ENCODE measurements at places on chromosomes 2 and 18. TPM values are rescaled to one million over a fixed set of nuclear protein-coding genes. Genes with fewer than 3 reads are reported as not detected.
A peak's percentile ranks its signal among the peaks of the same experiment; 100 is the strongest.

- no peaks in the 10 kb centered on the region for H3K4me1 ChIP-seq
- H3K4me3 ChIP-seq: no peak overlapping the region
- H3K27me3 ChIP-seq: no peaks in the 10 kb centered on the region
- H3K27ac ChIP-seq: no peak overlapping the region
These were observed 28.8 kb upstream of the TMEM37 start for GRCh38 chr2:119402645-119403560.

Gene TP53I3
- 42.1 TPM for total RNA-seq

GRCh38 chr2:150729495-150729955 lies 242.1 kb upstream of the RND3 start:
- H3K27ac ChIP-seq: no peak overlapping the region
- DNase-seq: no peak
- no peak overlapping the region for H3K4me3 ChIP-seq
- H3K27me3 ChIP-seq: no peaks in the 10 kb centered on the region

Gene TMEM163
- 0.04 TPM for total RNA-seq

GRCh38 chr18:67933271-67933670 lies 416.8 kb upstream of the DSEL start:
- H3K4me1 ChIP-seq: peaks cover 5% of the 10 kb centered on the region
- no peaks in the 10 kb centered on the region for H3K27me3 ChIP-seq
- no peaks in the 10 kb centered on the region for H3K36me3 ChIP-seq
- H3K27ac ChIP-seq: no peak overlapping the region
- no peak overlapping the region for H3K4me3 ChIP-seq

Gene TANC1
- 15.1 TPM for total RNA-seq

DNA sequence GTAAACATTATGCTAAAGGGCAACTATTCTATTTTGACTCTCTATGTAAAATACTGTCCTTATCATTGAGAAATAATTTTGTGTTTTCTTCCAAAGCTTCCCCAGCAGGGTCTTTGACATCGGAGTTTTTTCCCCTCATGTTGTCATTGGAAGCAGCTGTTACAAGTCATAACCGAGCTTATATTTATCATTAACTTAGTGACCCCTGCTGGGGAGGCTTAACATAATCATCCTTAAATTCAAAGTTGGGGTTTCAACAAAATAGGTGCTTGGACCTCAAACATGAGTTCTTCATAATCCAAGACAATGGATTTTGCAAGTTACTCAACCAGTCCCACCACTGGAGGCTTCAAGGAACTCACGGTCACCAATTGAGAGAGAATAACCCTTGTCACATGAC lies 330.9 kb downstream of the DCC start:
- DNase-seq: peak; percentile 59
- no peaks in the 10 kb centered on the region for H3K27me3 ChIP-seq
- H3K4me1 ChIP-seq: no peaks in the 10 kb centered on the region
- H3K36me3 ChIP-seq: no peaks in the 10 kb centered on the region
- H3K27ac ChIP-seq: no peak overlapping the region
- no peak overlapping the region for H3K4me3 ChIP-seq

DNA sequence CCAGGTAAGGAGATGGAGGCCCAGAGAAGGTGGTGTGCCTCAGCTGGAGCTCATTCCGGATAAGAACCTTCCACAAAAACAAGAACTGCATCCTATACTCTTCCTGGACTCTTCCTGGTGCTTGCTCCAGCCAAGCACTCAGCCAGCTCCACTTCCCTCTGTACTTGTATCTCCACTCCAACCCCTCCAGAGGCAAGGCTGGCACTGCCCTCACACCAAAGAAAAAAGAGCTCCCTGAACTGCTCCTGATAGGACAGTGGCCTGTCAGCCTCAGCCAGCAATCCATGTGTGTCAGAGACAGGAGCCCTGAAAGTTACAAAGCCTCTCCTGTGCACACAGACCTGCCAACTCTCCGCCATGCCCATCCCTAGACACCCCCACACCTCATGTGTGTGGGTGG lies 248.1 kb downstream of the CELF4 start:
- H3K27ac ChIP-seq: no peak overlapping the region
- H3K36me3 ChIP-seq: no peaks in the 10 kb centered on the region
- no peaks in the 10 kb centered on the region for H3K4me1 ChIP-seq
- DNase-seq: no peak
- no peak overlapping the region for H3K4me3 ChIP-seq

Gene CFC1
- not detected for total RNA-seq

GRCh38 chr2:226956659-226957058 lies 120.8 kb downstream of the RHBDD1 start:
- H3K27me3 ChIP-seq: no peaks in the 10 kb centered on the region
- no peak for DNase-seq
- H3K4me1 ChIP-seq: no peaks in the 10 kb centered on the region
- H3K27ac ChIP-seq: no peak overlapping the region

DNA sequence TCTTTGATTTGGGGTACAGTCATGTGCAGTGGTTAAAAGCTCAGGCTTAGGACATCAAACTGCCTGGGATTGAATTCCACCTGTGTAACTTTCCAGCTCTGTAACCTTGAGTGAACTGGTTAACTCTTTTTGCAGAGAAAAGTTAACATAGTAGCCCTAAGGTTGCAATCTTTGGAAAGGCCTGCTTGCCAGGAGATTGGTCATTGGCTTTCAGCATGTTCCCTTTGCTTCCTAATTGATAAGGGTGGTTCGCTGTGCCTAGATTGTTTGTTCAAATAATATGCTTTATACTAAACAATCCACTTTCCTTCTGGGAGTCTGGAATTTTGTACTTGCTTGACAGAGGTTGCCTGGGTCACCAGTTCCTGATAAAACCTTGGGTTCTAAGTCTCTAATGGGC lies 86.8 kb downstream of the PIK3C3 start:
- H3K27me3 ChIP-seq: no peaks in the 10 kb centered on the region
- no peaks in the 10 kb centered on the region for H3K4me1 ChIP-seq
- DNase-seq: no peak
- H3K4me3 ChIP-seq: no peak overlapping the region
- peaks cover 3% of the 10 kb centered on the region for H3K36me3 ChIP-seq

DNA sequence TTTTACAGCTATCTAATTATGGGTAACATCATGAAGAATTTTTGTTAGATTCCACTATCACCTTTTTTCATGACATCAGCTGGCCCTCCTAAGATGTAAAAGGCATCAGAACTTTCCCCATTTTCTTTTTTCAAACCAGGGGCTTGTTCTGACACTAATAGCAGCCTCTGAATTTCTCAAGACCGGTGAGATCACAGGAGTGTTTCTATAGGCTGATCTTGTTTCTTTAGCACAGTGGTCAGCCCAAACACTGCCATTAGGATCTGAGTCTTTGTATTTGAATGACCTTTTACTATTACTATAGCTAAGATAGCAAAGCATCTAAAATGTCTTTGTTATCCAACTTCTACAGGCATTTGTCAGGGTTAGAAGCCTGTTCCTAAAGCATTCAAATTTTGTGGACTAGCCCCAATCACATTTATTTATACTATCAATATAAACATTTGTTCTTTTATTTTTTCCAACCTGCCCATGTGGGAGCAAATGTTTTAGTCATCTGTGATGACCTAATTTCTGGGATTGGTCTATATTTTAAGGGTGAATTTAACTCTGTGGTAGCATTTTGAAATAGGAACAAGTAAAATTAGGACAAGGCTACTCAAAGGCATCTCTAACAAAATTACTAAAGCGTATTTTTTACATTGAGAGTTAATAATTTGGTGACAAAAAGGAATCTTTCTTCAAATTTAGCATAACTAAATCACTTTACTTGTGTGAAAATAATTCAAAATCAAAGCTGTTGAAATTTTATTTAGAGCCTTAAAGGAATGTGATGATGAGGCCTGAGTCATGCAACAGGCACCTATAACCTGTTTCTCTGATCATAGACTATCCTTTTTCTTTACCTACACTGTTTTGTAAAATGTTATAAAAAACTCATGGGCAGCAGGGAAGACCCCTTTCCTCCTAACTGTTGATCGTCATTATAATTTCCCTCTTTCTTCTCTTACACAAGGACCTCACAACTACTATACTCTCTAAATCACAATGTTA lies 39.3 kb downstream of the ZAP70 start:
- H3K4me3 ChIP-seq: no peak overlapping the region
- no peak overlapping the region for H3K27ac ChIP-seq
- DNase-seq: no peak
- H3K36me3 ChIP-seq: 0 out of 2 replicates have a peak, but pooled peaks cover 13% of the 10 kb centered on the region

DNA sequence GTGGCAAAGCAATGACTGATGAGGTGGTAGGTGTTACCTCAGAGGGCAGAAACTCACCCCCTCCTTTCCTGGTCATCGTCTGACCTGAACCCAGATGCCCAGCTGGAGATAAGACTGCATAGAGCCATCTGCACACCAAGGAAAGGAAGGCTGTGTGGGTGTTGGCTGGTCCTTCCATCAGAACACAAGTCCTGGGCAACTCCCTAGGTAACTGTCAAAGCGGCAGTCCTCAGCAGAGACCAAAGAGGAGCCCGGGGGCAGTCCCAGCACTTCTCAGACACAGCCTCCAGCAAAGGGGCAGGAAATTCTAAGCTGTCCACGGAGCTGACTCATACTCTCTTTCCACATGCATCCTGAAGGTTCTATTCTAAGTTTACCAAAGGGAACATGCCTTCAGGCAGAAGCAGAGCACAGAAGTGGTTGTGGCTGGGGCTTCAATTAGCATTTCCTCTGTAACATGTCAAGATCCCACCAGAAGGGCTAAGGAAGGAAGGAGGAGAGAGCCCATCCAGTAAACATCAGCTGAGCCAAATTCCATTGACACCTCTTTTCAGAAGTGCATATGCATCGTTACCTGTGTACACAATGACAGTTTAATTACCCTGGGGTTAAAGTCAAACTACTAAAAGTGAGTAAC lies 54.7 kb downstream of the SPRED2 start:
- no peaks in the 10 kb centered on the region for H3K36me3 ChIP-seq
- DNase-seq: peak; percentile 31
- no peaks in the 10 kb centered on the region for H3K27me3 ChIP-seq
- no peak overlapping the region for H3K4me3 ChIP-seq

All from SJCRH30 (cell line).